ENCODE measurements at places on chromosomes 12 and 14.

DNA sequence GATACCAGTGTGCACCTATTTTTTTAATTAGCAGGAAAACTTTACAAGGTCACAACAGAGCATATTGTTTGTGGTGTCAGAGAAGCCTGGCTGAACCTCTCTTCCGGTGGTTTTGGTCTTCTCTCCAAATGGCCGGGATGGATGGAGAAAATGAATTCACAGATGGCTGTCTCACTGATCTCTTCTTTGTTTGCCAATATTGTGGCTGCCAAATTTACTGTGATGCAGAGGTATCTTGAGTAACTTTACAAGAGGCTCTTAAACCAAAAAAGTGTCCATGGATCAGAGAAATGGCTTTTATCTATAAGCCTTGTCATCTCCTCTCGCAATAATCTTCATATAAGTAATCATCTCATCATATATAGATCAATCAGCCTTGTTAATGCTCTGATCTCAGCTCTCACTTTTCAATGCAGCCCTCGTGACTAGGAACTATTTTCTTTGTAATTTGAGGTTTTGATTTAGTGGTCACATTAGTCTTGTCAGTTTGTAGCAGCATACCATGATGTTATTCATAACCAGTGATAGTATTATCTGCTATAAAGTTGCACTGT lies 308.1 kb downstream of the EGLN3 start:
- no peak for DNase-seq

DNA sequence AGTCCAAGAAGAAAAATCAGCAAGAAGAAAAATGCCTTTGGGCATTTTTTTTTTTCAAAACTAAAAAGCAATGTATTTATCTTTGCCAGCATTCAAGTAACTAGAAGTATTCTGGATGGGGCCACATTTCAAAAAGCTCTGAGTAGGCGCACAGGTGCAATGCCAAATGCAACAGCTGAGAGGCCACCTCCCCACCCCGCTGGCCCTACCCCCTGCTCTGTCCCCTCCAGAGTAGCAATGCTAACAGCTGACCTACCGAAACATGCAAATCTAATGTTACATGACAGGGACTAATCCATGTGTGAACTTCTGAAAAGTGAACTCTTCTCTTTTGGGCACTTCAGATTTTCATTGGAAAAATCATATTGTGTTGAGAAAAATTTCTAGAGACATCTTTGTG lies 153.7 kb upstream of the SLC38A2 start:
- DNase-seq: no peak

DNA sequence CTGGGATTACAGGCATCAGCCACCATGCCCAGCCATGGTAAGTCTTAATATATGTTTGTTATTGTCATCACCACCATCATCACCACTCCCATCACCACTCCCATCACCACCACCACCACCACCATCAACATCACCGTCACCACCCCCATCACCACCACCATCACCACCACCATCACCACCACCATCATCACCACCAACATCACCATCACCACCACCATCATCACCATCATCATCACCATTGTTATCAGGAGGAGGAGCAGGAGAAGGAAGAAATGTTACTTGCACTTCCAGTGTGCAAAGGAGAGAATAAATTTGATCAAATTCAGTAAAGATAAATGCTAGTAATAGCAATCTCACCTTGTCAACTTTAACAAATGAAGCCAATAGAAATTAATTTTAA lies 71.2 kb upstream of the CHST11 start:
- no peak for DNase-seq

GRCh38 chr12:121516437-121517011 lies 64.3 kb downstream of the KDM2B start:
- no peak for DNase-seq

DNA sequence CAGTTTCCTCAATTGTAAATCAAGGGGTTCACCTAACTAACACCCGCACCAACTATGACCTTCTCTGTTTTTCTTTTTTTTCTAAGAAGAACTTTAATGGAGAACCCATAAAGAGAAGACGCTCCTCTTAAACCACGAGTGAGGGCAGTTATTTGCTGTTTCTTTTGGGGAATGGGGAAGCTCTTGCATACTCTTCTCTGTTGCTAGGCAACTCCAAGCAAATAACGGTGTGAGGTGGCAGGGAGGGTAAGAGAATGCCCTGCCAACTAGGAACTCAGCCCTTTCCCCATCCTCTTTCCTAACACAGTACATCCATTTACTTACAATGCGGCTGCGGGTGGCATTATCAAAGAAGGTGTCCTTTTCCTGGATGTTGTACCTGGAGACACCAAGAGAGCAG lies 114.9 kb downstream of the ANO2 start:
- no peak for DNase-seq

DNA sequence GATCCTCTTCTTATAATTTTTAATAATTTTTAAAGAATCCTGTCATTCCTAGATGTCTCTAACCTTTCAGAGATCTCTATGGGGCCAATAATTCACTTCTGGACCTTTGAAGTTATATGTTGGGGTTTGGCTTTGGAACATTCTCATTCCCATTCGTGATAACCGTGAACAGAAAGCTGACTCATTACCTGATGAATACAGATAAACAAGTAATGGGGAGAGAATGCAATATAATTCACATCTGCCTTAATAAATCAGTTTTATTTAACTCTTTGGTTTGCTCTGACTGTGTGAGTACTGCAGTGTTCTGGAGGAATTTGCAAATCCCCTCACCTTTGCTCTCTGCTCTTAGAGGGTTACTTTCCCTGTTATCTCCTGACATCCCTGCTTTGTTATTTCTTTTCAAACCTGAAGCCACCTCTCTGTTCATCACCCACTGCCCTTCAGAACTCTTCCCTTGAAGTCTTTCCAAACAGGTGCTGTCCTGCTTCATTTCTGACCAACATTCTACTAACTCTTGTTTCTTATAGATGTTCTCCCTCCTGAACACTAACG lies 79.6 kb upstream of the SLC38A2 start:
- no peak for DNase-seq

DNA sequence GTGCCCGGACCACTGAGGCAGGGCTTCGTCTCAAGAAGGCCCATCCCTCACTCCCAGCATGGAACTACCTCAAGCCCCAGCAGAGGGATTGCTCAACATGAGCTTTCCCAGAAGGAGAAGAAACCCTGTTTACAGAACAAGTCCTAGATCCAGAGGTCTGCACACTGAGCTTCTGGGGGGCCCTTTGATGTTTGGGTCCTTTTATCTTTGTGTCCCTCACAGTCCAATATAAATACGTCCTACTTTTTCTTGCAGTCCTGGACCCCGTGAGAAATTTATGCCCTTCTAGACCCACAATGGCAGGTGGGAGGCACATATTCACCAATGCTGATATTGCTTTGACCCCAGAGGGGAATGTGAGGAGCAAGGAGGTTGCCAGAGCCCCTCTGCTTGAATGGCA lies 54.4 kb downstream of the SMUG1 start:
- no peak for DNase-seq

DNA sequence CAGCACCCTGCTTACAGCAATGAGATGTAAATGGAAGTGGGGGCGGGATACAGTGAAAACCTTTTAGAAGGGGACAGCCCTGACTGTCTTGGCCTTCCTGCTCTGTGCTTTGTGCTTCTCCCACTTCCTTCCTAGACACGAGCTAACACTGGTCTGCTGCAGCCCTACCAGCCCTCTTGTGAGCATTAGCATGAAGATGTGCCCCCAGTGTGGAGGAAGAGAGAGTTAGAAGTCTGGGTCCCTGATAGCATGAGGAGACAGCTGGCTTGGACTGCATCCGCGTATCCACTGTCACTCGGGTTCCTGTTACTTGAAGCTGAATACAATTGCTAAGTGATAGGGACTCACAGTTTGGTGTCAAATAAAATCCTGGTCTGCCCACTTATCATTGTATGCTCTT lies 248.1 kb upstream of the SOX5 start:
- DNase-seq: no peak

Data from stimulated activated CD4-positive, alpha-beta T cell treated with anti-CD3 and anti-CD28 coated beads, Interleukin-4, amount 100 ng/mL, for 24 hours (primary cell).